ENCODE measurements at places on chromosomes 3 and 15.
A peak's percentile ranks its signal among the peaks of the same experiment; 100 is the strongest.

- DNase-seq = no peak
These were observed 473.4 kb downstream of the EPHA3 start for GRCh38 chr3:89580859-89581258.

- no peak for DNase-seq
These were observed 330.6 kb upstream of the MCTP2 start for GRCh38 chr15:93900476-93901400.

- DNase-seq = no peak
These were observed 39.3 kb downstream of the OXNAD1 start for GRCh38 chr3:16304061-16305010.

GRCh38 chr3:160691962-160692361 is 15.0 kb downstream of the ARL14 start:
- no peak for DNase-seq

- peak; percentile 19 for DNase-seq
These were observed 2.7 kb downstream of the ZMAT3 start for GRCh38 chr3:179068779-179069530.

DNA sequence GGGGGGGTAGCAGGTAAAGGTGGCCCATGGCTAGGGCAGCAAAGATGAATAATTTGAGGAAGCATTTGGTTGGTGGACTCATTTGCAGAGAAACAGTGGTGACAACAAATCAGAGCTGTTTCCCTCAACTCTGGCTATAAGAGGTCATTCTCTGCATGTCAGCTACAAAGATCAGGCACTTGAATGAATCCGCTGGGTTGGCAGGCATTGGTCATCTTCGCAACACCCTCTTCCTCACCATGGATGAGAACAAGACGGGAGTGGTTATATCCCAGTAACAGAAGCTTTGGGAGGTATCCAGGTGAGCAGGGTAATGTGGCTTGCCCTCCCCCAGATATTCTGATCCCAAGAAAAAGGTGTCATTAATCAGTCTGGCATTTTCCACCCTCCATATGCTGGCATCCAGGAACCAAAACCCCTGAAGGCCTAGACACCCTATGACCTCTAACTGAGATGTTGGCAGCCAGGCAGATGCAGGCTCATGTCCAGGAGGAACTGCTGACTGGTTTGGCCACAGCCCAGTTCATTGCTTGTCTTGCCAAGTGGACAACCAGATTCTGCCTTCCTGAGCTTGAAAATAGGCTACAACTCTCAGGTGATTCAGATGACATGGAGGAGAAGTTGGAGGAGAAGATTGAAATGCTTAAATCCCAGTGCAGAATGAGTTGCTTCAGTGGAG is 108.9 kb upstream of the TRIM42 start:
- no peak for DNase-seq

- DNase-seq = no peak
These were observed 12.2 kb downstream of the MAN2A2 start for GRCh38 chr15:90915216-90915807.

- no peak for DNase-seq
These were observed 17.8 kb upstream of the IQCF6 start for GRCh38 chr3:51796854-51797253.

- DNase-seq = no peak
These were observed 84.7 kb upstream of the SLC25A36 start for GRCh38 chr3:140856905-140857304.

DNA sequence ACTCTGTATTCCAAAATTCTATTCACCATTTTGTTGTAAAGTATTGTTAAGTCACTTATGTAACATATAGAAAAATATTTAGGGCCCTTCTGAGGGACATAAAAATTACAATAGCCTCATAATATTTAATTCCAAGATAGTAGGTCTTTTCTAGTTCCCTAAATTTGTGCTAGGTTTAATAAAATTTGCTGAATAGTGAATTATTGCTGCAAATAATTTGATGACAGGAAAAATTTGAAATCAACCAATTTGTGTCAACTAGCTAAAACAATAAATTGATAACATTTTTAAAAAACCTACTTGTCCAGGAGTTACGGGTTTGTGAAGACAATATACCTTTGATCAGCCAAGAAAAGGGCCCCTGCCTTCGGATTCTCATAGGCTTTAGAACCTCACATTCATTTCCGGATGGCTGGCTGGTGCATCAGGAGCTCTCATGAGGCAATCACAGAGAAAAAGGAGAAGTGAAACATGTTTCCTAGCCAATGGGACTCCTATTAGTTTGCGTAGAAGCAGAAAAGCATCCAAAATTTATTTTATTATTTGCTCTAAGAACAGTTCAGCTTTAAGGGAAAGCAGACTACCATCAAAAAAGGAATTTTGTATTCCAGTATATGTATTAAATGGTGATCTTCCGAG is 177.2 kb downstream of the LRRC3B start:
- DNase-seq = no peak

- DNase-seq = no peak
These were observed 200.7 kb downstream of the TLE3 start for GRCh38 chr15:69897061-69897460.

- no peak for DNase-seq
These were observed 85.3 kb upstream of the LIMD1 start for GRCh38 chr3:45509038-45509767.

DNA sequence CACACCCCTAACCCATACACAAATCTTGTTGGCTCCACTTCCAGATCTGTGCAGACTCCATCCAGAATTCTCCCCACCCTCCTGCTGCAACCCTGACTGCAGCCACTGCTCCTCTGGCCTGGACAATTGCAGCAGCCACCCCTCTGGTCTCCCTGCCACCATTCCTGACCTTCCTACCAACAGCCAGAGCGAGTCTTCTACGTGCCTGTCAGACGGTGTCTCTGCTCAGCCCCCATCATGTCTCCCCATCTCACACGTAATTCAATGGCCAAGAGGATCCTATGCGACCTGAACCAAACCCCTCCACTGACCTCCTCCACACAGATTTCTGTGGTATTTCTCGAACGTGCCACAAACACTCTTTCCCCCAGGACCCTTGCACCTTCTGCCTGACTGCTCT is 103.3 kb downstream of the TPRA1 start:
- DNase-seq = peak; percentile 3

DNA sequence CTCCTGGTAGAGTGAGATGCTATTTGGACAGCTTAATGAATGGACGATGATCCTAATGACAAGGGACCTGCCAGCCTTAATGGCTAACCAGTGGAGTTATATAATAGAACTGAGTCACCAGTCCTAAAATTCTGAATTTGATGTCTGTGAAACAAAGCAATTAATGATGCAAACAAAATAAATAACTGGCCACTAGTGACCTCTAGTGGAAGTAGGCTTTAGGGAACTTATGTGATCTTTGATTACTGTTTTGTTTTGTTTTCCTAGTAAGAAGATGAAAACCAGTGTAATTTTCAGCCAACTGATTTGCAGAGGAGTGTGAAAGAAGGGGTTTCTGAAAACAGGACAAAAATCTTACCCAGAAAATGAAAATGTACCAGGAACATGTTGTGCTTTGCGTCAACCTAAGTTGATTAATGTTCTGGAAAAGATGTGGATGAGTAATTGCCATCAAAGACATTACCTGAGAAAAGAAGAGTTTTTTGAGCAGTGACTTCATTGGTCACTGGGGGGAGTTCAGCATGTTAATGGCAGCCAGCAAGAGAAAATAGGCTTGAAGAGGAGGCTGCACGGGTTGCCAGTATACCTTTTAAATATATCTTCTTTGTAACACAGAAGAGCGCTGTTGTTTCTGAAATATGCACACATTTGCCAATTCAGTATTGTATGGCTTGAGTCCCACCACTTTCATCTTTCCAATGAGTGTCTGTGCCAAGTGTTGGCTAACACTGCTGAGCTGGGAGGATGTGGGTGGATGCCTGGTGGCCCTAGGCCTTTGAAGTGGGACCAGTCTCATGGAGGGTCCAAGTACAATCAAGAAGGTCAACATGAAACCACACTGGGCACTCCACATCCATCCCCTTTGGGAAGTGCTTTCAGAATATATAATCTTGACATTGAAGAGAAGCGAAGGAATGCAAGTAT is 9.3 kb downstream of the VEPH1 start:
- DNase-seq = no peak

DNA sequence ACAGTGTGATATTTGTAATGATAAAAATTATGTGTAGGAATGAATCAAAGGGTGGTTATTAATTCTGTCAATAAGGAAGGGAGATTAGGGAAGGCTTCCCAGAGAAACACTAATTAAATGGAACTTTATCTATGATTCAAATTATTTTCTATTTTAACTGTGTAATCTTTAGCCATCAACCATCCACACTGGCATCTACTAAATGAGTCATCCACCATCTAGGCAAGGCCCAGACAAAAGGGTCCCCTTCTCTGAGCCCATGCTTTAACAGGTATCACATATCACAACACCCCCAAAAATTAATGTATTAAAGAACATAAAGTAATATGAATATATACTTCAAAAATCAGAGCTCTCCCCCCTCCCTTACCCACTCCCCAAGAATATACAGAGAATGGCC is 19.9 kb upstream of the TPM1 start:
- DNase-seq = no peak

- peak; percentile 28 for DNase-seq
These were observed 3.9 kb upstream of the ACTL6A start for GRCh38 chr3:179558742-179559364.

DNA sequence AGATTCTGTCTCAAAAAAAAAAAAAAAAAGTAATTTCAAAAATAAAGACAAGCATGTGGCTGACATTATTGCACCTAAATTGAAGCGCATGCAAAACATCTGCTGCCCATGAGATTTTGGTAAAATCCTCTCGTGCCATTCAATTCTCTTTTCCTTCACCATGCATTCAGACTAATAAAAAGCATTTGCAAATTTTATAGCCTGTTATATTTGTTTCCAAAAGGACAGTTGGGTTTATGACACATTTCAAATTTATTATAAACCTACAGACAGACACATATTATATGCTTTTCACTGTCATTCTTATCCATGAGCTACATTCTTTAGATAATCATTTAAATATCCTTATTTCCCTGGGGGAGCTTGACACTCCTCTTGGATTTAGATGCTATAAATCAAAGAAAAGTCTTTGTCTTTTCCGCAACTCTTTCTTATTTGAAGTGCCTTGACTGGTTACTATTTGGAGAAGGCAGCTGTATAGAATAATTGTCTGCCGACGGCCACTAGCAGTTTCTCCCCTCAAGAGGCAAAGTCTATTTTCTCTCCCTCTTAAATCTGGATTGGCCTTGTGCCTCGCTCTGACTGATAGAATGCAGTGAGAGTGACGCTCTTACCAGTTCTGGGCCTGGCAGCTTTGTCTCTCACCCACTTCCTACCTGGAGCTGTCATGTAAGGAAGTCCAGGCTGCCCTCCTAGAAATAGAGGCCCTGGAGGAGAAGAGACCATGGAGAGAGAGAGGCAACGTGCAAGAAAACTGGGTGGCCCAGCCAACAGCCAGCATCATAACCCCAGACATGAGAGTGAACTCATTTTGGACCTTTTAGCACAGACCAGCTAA is 6.8 kb upstream of the LRIG1 start:
- DNase-seq = no peak

- no peak for DNase-seq
These were observed 81.1 kb downstream of the IQCH start for GRCh38 chr15:67335534-67336222.

DNA sequence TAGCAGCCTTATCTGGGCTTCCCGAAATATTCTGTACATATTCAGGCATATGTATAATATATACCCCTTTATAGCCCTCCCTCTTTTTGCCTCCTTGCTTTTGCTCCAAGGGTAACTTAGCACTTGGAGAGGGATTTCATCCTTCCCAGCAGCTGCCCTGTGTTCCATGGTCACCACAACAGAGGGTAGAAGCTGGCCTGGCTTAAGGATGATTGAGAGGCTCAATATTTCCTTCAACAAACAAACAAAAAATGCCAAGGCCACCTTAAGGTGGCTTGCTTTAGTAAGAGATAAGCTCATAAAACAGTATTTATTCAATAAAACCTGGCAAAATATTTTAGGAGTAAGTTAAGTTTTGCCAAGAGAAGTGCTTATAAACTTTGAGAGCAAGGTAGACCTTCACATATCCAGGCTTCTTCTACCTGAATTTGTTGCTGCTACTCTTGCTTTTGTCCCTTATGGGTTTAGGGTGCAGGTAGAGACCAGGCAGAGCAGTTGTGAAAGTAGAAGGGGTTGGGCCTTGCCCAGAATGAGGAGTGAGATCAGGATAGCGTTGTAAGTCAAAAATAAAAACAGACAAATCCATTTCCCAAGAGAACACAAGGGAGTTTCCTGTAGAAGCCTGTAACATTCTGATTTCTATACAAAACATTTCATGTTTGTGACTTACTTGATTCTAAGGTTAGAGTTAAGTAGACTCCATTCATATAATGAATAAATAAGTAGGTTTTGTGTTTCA is 52.7 kb upstream of the ATOSA start:
- DNase-seq = no peak

- DNase-seq = no peak
These were observed 86.9 kb downstream of the TBL1XR1 start for GRCh38 chr3:177110386-177110785.

- DNase-seq = no peak
These were observed 107.0 kb downstream of the TCF12 start for GRCh38 chr15:57025264-57025926.

DNA sequence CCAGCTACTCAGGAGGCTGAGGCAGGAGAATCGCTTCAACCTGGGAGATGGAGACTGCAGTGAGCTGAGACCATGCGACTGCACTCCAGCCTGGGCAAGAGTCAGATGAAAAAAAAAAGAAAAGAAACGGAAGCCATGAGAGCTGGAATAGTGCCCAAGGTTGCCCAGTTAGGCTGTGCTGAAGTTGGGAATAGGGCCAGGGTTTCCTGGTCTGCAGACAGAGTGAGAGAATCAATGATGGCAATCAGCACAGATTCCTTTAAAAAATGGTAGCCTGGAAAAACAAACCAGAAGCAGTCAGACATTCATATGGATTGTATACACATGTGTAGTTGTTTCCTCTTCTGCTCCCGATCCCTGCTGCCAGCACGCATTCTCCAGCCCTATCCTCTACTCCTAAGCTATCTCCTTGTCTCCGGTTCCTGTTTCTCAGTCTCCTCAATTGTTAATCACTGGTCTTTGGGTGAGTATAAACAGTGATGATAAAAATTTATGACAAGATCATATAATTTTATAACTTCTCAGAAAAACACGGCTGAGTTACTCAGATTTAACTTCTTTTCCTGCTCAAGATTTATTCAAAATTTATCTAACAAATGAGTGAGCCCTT is 316.2 kb upstream of the UMPS start:
- no peak for DNase-seq

DNA sequence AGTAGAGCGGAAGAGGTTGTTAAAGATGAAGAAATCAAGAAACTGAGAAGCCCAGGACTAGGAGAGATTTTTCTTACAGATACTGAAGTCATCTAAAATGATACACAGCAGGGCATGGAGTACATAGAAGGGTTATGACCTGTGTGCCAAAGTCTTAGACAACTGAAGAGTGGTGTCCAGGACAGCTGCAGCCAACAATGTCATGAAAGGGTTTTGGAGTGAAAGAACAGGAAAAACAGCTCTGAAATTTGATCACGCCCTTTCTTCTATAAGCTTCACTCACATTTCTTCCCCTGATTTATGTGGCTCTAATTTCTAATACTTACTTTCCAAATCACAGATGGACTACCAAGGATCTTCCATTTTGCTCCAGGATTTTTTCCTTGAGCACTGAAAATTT is 3.0 kb downstream of the CFAP20DC start:
- DNase-seq = no peak

GRCh38 chr15:49494842-49495241 is 71.8 kb downstream of the FGF7 start:
- DNase-seq = no peak
